Caco-2 (cell line): ENCODE measurements at places on chromosomes 13 and 19. TPM values are rescaled to one million over a fixed set of nuclear protein-coding genes. Genes with fewer than 3 reads are reported as not detected.

DNA sequence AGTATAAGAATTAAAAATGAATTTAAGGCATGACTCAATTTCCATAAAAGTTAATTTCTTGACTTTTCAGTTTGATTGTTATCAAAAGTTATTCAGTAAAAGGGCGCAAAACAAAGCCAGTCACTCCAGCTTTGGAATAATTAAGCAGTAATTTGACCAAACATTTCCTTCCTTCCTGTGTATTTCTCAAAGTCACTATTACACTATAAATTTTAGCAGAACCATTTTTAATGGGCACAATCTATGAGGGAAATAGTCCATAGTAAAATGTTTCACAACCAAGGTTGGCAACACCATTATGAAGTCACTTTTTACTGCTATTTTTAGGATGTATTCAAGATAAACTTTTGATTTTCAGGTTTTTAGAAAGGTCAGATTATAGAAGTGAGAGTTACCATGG lies 91.0 kb downstream of the DACH1 start:
- no peaks in the 10 kb centered on the region for H3K36me3 ChIP-seq
- no peaks in the 10 kb centered on the region for H3K27me3 ChIP-seq
- no peak overlapping the region for H3K4me3 ChIP-seq
- no peak for DNase-seq

GRCh38 chr13:76965759-76966421 lies 17.6 kb downstream of the ACOD1 start:
- H3K27me3 ChIP-seq = no peaks in the 10 kb centered on the region
- no peak for DNase-seq
- no peak overlapping the region for H3K27ac ChIP-seq

GRCh38 chr13:95756072-95756471 lies 79.1 kb downstream of the DNAJC3 start:
- H3K27ac ChIP-seq = no peak overlapping the region
- no peaks in the 10 kb centered on the region for H3K4me1 ChIP-seq
- H3K27me3 ChIP-seq = no peaks in the 10 kb centered on the region
- DNase-seq = no peak
- no peaks in the 10 kb centered on the region for H3K36me3 ChIP-seq

GRCh38 chr13:64311112-64311511 lies 2895.5 kb upstream of the PCDH20 start:
- H3K27me3 ChIP-seq = no peaks in the 10 kb centered on the region
- no peak for DNase-seq
- no peak overlapping the region for H3K27ac ChIP-seq
- H3K4me3 ChIP-seq = no peak overlapping the region

DNA sequence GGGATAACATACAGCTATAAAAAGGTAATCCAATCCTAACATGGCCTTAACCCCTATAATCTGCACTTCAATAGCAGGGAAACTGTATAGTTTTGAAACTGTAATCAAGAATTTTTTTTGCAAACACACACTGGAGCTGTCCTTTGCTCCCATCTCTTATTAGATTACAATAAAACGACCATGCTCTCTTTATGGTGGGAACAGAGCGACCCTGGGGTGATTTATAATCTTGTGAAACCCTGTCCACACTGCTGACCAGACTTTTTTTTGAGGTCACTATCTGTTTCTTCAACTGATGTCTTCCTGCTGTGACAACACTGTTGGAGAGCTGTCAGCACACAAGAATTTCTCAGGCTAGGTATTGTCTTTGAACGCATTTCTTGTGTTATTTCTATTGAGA lies 35.3 kb downstream of the DACH1 start:
- no peaks in the 10 kb centered on the region for H3K27me3 ChIP-seq
- H3K36me3 ChIP-seq = no peaks in the 10 kb centered on the region
- no peak overlapping the region for H3K27ac ChIP-seq
- no peak overlapping the region for H3K4me3 ChIP-seq

GRCh38 chr13:30965380-30965779 lies 32.9 kb downstream of the TEX26 start:
- no peaks in the 10 kb centered on the region for H3K36me3 ChIP-seq
- no peak overlapping the region for H3K4me3 ChIP-seq
- peaks cover 10% of the 10 kb centered on the region; the same call in 1 of the 2 replicates for H3K4me1 ChIP-seq
- no peaks in the 10 kb centered on the region for H3K27me3 ChIP-seq
- H3K27ac ChIP-seq = no peak overlapping the region

DNA sequence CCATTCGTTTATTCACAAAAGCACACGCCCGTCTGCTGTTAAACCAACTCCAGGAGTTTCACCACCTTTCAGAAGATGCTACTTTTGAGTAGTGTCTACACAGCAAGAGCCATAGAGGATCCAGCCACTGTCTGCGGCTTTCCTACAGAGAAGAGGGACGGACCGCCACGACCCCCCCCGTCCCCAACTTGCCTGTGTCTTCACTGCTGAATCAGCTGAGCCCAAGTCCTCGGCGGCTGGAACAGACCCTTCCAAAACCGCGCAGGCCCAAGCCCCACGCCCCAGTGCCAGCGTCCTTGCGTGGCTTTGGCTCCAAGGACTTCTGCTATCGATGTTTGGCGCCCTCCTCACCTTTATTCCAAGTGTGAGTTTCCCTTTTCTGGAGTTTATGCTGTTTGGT lies 65.1 kb downstream of the SPACA7 start:
- H3K4me1 ChIP-seq = no peaks in the 10 kb centered on the region
- no peak for DNase-seq
- no peaks in the 10 kb centered on the region for H3K36me3 ChIP-seq
- no peaks in the 10 kb centered on the region; the same call in none of the 2 replicates for H3K27me3 ChIP-seq

DNA sequence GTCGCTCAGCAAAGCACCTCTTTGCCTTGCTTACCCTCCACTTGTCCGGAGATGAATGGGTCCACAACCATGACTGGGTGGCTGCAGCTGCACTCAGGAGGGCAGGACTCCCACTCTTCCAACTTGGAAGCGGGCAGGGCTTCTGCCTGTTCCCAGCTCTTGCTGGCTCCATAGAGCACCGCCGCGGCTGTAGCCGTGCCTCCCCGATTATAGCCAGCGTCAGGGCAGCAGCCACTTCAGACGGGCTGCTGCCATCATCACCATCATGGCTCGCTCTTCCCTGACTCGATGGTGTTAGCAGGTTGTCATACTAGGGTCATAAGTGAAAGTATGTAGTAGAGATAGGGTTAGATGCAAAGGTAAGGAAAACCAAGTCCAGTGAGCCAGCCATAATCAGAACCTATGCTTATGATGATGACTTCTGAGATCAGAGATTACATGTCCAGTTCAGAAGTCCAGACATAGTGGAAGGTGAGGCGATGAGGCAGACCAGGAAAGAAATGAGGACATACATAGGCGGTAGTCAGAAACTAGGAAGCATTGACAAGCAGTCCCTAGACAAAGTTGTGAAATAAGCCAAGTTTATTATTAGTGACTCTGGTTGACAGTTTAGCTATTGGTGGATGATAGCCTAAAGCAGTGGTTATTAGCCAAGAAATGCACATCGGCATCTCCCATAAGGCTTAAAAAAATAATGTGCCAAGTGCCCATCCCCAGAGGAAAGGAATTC lies 4.4 kb upstream of the INTS6 start:
- peaks cover 6% of the 10 kb centered on the region; the same call in 1 of the 2 replicates for H3K4me1 ChIP-seq
- H3K36me3 ChIP-seq = no peaks in the 10 kb centered on the region
- H3K27ac ChIP-seq = no peak overlapping the region
- no peak overlapping the region for H3K4me3 ChIP-seq
- H3K27me3 ChIP-seq = no peaks in the 10 kb centered on the region

DNA sequence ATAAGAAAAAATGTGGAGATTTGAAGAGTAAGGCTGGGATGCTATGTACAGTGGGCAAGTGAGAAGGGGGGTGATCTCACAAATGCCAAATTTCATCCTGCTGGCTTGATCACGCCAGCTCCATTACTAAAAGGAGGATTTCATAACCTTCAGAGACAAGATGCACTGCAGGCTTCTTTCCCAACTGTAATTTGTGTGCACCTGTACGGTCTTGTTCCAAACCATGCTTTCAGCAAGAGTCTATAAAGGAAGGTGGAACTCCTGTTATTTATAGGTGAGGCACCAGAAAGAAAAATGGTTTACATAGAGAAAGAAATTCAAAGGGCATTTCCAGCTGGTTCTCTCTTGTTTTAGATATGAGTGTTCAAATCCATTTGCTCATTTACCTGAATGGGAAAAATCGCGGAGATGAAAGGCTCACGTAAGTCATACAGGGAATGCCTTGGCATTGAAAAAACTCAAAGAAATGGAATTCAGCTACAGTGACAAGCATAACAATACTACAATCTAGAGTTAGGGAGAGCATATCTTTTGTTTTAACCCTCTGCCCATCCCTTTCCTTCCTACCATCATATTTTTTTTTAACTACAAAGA lies 13.3 kb downstream of the EFNB2 start:
- DNase-seq = no peak
- H3K4me1 ChIP-seq = peaks cover 38% of the 10 kb centered on the region
- H3K36me3 ChIP-seq = peaks cover 3% of the 10 kb centered on the region
- no peak overlapping the region for H3K4me3 ChIP-seq
- H3K27me3 ChIP-seq = no peaks in the 10 kb centered on the region

GRCh38 chr13:24985107-24985506 lies 110.8 kb upstream of the PABPC3 start:
- no peaks in the 10 kb centered on the region for H3K4me1 ChIP-seq
- H3K36me3 ChIP-seq = no peaks in the 10 kb centered on the region
- H3K27me3 ChIP-seq = no peaks in the 10 kb centered on the region; the same call in 1 of the 2 replicates

GRCh38 chr19:17605761-17606589 lies 50.5 kb downstream of the COLGALT1 start:
- no peaks in the 10 kb centered on the region for H3K4me1 ChIP-seq
- peak overlapping the region; percentile 81 for H3K27ac ChIP-seq
- peak overlapping the region; percentile 65 for H3K4me3 ChIP-seq
- no peaks in the 10 kb centered on the region for H3K27me3 ChIP-seq
- peak; percentile 95 for DNase-seq
- H3K36me3 ChIP-seq = no peaks in the 10 kb centered on the region

- peaks cover 8% of the 10 kb centered on the region for H3K4me1 ChIP-seq
- no peak overlapping the region for H3K27ac ChIP-seq
- H3K4me3 ChIP-seq = no peak overlapping the region
- DNase-seq = no peak
- H3K36me3 ChIP-seq = no peaks in the 10 kb centered on the region
- no peaks in the 10 kb centered on the region for H3K27me3 ChIP-seq
Observed at GRCh38 chr19:30312582-30313352, 59.4 kb upstream of the ZNF536 start.

DNA sequence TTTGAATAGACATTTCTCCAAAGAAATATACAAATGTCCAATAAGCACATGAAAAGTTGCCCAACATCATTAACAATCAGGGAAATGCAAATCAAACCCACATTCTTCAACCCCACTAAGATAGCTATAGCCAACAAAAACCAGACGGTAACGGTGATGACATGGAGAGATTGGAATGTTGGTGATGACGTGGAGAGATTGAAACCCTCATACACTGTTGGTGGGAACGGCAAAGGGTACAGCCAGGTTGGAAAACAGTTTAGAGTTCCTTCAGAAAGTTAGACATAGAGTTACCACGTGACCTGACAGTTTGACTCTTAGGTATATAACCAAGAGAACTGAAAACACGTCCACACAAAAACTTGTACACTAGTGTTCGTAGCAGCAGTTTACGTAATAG lies 48.1 kb downstream of the TNFRSF19 start:
- no peak overlapping the region for H3K4me3 ChIP-seq
- H3K27me3 ChIP-seq = no peaks in the 10 kb centered on the region
- no peak for DNase-seq
- peaks cover 35% of the 10 kb centered on the region for H3K4me1 ChIP-seq

- peak overlapping the region; percentile 98 for H3K27ac ChIP-seq
- peak; percentile 95 for DNase-seq
- peak overlapping the region; percentile 99 for H3K4me3 ChIP-seq
- peaks cover 16% of the 10 kb centered on the region for H3K4me1 ChIP-seq
- no peaks in the 10 kb centered on the region for H3K27me3 ChIP-seq
Observed at GRCh38 chr19:13152974-13153568, 2.9 kb downstream of the IER2 start.

GRCh38 chr19:7575434-7576040 lies 20.1 kb upstream of the CAMSAP3 start:
- no peaks in the 10 kb centered on the region for H3K27me3 ChIP-seq
- no peak for DNase-seq
- no peak overlapping the region for H3K27ac ChIP-seq
- no peaks in the 10 kb centered on the region for H3K4me1 ChIP-seq
- no peaks in the 10 kb centered on the region for H3K36me3 ChIP-seq

GRCh38 chr13:52701728-52702465 lies 37.7 kb downstream of the CNMD start:
- H3K4me1 ChIP-seq = no peaks in the 10 kb centered on the region
- H3K27ac ChIP-seq = no peak overlapping the region
- no peak overlapping the region for H3K4me3 ChIP-seq
- no peaks in the 10 kb centered on the region for H3K36me3 ChIP-seq

DNA sequence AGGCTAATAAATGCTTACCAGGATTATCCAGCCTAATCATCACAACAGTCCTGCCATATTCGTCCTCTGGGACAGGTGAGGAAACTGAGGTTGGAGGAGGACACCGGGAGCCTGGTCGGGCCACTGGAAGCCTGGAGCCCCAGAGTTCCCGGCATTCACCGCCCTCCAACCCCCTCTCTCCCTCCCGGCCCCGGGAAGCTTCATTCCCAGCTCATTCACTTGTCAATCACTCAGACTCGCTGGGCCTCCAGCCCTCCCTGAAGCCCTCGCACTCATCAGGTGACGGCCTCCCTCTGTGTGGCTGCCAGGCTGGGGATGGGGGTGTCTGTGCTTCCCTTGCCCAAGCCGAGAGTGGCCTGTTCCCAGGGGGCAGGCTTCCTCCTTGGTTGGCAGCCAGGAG lies 22.5 kb upstream of the ZNF99 start:
- no peak for DNase-seq
- no peaks in the 10 kb centered on the region for H3K4me1 ChIP-seq
- H3K27me3 ChIP-seq = no peaks in the 10 kb centered on the region
- no peaks in the 10 kb centered on the region for H3K36me3 ChIP-seq

DNA sequence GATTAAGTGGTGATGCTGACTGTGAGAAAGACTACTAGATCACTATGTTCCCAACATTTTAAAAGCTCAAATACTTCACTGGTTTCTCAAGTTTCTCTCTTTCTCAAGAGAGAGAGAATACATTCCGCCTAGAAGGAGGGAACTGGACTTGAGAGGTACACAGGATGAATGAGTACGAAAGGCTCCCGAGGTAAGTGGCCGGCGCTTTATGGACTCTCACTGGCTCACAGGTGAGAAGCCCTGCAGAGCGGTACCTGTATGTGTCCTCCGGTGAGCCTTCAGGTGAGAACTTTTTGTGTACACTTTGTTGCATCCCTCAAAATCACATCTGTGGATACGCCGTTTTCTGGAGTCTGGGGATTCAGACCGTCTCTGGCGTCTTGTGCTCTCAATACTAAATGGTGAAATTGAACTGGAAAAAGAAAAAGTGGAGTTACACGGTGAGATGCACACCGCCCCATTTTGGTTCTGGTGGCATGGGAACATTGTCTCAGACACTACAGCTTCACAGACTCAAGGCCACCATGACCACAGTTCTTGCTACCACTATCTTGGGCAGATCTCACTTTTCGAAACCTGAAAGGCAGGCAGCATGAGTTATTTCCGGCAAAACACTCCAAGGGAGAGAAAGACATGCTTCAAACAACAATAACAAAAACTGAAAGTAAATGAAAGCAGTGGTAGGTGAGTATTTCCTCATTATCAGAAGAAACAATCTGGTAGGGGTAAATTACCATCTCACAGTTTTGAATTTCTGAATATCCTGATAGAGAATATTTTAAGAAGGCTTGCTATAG lies 418.9 kb downstream of the KLF12 start:
- no peak overlapping the region for H3K27ac ChIP-seq
- H3K36me3 ChIP-seq = no peaks in the 10 kb centered on the region
- H3K27me3 ChIP-seq = no peaks in the 10 kb centered on the region
- H3K4me1 ChIP-seq = no peaks in the 10 kb centered on the region
- H3K4me3 ChIP-seq = no peak overlapping the region
- DNase-seq = no peak

The ERICH4 gene
- not detected in 2 replicates for total RNA-seq

The EPSTI1 gene
- total RNA-seq = 80.6 and 86.5 TPM in 2 replicates

The TUBA3C gene
- total RNA-seq = not detected in 2 replicates

The LGALS7 gene
- total RNA-seq = not detected in 2 replicates

The CEACAM1 gene
- total RNA-seq = 7.1 and 9.9 TPM in 2 replicates

The CGB2 gene
- total RNA-seq = not detected in 2 replicates

The SIGLECL1 gene
- total RNA-seq = not detected in 2 replicates

The GJB2 gene
- 0.58 and 0.75 TPM in 2 replicates for total RNA-seq
